ENCODE measurements at places on chromosomes 1 and 21.
A peak's percentile ranks its signal among the peaks of the same experiment; 100 is the strongest.

GRCh38 chr1:921011-921837 lies 2.5 kb upstream of the SAMD11 start:
- DNase-seq = no peak

GRCh38 chr21:37232274-37233018 lies 34.7 kb downstream of the VPS26C start:
- DNase-seq = no peak

GRCh38 chr21:33033094-33033951 lies 7.6 kb downstream of the OLIG2 start:
- DNase-seq = no peak

- DNase-seq = no peak
Measured at GRCh38 chr21:44331650-44332307, 7.4 kb downstream of the CFAP410 start.

- DNase-seq = no peak
Measured at GRCh38 chr21:36606287-36606982, 92.5 kb upstream of the SIM2 start.

- no peak for DNase-seq
Measured at GRCh38 chr1:232900818-232901217, 49.6 kb upstream of the NTPCR start.

- DNase-seq = no peak
Measured at GRCh38 chr1:174258148-174258550, 98.8 kb downstream of the RABGAP1L start.

DNA sequence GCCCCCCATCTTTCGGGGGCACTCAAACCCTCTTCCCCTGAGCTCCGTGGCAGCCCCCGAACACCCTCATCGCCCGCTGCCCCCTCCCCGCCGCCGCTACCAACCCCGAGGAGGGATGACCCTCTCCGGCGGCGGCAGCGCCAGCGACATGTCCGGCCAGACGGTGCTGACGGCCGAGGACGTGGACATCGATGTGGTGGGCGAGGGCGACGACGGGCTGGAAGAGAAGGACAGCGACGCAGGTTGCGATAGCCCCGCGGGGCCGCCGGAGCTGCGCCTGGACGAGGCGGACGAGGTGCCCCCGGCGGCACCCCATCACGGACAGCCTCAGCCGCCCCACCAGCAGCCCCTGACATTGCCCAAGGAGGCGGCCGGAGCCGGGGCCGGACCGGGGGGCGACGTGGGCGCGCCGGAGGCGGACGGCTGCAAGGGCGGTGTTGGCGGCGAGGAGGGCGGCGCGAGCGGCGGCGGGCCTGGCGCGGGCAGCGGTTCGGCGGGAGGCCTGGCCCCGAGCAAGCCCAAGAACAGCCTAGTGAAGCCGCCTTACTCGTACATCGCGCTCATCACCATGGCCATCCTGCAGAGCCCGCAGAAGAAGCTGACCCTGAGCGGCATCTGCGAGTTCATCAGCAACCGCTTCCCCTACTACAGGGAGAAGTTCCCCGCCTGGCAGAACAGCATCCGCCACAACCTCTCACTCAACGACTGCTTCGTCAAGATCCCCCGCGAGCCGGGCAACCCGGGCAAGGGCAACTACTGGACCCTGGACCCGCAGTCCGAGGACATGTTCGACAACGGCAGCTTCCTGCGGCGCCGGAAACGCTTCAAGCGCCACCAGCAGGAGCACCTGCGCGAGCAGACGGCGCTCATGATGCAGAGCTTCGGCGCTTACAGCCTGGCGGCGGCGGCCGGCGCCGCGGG lies 837 bp downstream of the FOXD3 start:
- no peak for DNase-seq

DNA sequence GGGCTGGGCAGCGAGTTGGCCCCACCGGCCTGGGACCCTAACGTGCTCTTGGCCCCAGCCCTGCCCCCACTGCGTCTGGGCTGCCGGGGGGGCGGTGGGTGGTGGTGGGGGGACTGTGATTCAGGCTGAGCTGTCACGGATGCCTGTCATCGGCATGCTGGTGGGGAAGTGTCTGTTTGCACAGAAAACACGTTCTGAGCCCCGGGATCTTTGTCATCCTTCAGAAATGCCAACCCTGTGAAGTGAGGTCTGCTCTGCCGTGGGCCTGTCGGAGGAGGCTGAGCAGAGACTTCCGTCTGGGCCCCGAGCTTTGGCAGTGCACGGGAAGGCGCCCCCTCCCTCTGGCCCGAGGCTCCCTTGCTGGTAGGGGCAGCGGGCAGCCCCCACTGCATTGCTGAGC lies 24.3 kb upstream of the PLCH2 start:
- DNase-seq = no peak

DNA sequence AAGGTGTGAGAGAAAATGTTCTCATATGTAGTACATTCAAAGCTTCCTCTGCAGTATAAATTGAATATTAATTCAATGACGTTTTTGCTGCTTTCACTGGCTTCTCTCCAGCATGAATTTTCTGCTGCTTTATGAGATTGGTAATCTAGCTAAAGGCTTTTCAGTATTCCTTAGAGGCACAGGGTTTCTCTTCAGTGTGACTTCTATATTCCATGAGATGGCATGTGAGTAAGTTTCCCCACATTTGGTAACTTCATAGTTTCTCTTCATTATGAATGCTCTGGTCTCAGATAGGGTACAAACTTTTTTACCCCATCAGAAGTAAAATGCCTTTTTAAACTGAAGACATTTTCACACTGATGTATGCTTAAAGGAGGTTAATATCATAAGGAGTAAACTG lies 10.4 kb upstream of the KLF18 start:
- no peak for DNase-seq

GRCh38 chr1:116451702-116452101 lies 78.7 kb downstream of the ATP1A1 start:
- no peak for DNase-seq

DNA sequence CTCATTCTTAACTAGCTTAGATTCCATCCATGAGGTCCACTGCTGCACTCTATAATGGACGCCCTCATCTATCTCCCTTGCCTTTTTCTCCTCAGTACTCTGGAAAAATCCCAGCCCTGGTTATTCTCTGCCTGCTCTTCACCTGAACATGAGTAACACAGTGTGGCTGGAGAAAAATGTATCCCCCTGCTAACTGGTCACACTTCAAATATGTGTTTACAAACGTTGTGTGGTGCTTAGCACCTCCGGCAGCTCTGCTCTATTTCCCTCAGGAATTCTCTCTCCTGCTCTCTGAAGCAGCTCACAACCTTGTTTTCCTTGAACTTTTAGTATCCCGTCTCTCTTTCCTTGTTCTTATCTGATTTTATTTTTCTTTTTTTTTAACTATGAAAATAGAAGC lies 4.1 kb downstream of the SCCPDH start:
- no peak for DNase-seq

DNA sequence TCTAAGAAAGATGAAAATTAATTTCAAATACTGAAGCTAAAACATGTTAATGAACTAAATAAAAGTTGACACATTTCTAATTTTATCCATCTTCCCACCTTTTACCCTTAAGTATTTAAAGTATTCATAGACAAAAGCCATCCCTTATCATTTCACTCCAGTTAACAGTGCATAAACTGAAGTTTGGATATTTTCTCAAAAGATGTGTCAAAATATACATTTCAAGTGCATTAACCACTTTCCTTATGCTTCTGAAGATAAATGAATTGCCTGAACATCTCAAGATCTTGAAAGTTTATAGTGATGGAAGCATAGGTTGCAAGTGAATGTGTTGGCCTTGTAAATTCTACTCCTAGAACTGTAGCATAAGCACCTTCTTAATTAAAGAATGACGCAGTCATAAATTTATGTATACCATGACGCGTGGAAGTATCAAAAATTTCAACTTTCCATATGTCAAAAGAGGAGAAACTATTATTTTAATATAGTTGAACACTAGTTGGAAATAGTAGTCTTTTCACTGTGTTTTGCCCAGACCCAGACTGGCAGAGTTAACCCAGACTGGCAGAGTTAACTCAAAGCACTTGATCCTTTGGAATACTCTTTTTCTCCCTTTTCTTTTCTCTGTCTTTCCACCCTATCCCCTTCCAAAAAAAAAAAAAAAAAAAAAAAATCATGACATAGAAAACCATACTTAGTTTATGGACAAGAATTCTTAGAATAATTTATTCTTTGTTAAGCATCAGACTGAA lies 282.6 kb upstream of the C1orf105 start:
- DNase-seq = no peak

- DNase-seq = peak; percentile 21
Measured at GRCh38 chr1:108107658-108108057, 92.5 kb downstream of the SLC25A24 start.

DNA sequence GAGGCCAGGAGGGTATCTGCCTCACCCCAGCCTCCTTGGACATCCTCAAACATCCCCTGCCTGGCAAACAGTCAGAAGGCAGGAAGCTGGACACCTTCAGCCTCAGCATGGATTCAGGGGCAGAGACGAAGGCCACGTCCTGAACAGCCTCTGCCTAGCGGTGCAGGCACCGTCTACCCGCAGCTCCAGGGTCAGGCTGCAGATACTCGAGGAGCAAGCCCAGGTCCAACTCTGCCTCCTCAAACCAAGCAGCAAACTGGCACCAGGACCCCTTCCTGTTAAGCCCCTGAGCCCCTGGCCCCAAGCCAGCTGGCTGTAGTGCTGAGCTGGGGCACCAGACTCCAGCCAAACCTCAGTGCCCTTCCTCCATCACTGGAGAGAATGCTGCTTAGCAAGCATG lies 494.7 kb downstream of the NPHP4 start:
- no peak for DNase-seq

- DNase-seq = no peak
Measured at GRCh38 chr1:200883118-200883517, 10.3 kb downstream of the GPR25 start.

- DNase-seq = no peak
Measured at GRCh38 chr1:221768444-221769066, 26.7 kb upstream of the DUSP10 start.

- DNase-seq = no peak
Measured at GRCh38 chr1:155873860-155874259, 14.5 kb downstream of the SYT11 start.

DNA sequence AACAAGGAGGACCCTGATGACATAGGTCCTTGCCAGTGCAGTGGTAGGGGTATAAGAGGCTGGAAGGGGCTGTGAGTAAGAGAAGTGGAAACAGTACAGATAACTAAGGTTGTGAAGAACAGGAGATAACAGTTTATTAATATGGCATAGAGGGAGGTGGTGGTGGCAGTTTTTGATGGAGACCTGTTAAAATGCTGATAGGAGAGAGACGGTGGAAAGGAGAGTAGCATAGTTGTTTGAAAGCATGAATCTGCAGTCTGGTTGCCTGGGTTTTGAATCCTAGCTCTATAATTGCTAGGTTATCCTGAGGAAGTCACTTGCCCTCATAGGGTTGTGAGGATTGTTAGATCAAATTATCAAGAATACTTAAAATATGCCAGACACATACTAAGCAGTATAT lies 19.4 kb downstream of the LRRC41 start:
- no peak for DNase-seq

DNA sequence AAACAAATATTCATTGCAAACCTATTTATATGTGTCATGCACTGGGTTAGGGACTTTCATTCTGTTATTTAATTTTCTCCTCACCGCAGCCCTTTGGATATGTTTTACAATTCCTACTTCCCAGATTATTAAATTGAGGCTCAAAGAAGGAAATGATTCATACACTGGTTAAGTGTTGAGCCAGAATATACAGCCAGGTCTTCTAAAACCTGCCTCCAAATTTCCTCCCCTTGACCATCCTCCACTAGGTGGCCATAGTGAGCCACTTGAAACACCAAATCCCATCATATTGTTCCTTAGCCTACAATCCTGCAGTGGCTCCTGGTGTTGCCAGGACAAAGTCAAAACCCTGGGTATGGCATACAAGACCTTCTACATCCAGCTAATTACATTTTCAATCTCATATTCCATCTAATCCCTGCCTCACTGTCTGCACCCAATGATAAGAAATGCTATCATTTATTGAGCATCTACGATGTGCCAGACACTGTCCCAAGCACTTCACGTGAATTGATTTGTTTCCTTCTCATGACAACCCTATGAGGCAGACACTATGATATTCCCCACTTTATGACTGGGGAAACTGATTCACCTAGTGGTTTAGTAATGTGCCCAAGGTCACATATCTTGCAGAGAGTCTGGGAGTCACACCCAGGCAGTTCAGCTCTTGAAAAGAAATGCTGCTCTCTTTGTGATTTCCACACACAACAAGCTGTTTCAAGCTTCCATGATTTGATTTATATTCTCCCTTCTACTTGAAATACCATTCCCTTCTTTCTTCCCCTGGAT lies 23.6 kb upstream of the KIRREL1 start:
- DNase-seq = no peak

GRCh38 chr1:39001516-39002421 lies 10.7 kb downstream of the AKIRIN1 start:
- DNase-seq = no peak

GRCh38 chr1:105700723-105701122 lies 1355.8 kb upstream of the PRMT6 start:
- no peak for DNase-seq

DNA sequence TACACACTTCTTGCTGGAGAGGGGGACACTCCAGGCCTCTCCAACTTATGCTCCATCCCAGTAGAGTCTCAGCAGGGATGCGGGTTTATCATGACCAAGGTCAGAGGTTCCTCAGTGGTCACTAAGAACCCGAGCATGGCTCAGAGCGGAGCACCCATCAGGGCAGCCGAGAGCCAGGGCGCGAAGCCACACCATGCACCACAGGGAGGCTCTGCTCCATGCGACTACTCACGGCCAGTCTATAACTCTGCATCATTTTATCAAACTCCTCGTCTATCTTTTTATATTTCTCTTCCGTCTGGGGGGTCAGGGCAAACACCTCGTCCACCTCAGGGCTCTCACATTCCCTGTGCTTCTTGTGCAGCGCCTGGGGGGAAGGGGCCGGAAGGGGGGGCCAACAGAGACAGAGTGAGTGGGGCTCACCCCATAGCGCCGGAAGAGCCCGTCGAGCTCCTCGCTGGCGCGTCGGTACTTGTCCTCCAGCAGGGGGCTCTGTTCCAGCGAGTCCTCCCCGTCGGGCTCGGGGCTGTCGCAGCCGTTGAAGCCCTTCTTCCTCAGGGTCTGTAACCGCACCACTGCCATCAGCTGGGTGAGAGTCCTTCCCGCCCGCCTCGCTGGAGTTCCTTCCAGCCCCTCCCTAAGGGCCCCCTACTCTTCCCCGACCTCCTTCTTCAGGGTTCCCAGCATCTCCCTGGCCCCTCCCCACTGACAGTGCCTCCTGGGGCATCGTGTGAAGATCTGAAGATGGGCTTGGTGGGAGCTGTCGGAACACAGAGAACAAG lies 20.0 kb downstream of the MEF2D start:
- DNase-seq = no peak

DNA sequence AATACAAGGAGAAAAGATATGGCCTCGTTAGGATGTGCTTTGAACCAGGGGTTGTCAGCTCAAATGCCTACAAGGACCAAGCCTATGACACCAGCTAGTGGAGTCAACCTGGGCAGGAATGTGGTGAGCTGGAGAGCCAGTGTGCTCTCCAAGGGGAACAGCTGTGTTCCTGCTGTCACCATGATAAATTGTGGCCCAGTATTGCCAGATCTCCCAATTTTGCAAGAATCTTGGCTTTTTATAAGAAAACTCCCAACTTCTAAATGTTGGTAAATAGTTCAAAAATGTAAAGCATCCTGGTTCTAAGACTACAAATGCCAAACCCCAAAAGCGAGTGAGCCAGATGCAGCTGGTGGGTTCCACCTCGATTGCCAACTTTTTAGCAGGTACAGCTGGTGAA lies 391.1 kb downstream of the PLPP3 start:
- no peak for DNase-seq
